ENCODE measurements at places on chromosomes 16 and 17.

GRCh38 chr16:49484451-49484849 lies 110.8 kb downstream of the C16orf78 start:
- DNase-seq, result no peak

DNA sequence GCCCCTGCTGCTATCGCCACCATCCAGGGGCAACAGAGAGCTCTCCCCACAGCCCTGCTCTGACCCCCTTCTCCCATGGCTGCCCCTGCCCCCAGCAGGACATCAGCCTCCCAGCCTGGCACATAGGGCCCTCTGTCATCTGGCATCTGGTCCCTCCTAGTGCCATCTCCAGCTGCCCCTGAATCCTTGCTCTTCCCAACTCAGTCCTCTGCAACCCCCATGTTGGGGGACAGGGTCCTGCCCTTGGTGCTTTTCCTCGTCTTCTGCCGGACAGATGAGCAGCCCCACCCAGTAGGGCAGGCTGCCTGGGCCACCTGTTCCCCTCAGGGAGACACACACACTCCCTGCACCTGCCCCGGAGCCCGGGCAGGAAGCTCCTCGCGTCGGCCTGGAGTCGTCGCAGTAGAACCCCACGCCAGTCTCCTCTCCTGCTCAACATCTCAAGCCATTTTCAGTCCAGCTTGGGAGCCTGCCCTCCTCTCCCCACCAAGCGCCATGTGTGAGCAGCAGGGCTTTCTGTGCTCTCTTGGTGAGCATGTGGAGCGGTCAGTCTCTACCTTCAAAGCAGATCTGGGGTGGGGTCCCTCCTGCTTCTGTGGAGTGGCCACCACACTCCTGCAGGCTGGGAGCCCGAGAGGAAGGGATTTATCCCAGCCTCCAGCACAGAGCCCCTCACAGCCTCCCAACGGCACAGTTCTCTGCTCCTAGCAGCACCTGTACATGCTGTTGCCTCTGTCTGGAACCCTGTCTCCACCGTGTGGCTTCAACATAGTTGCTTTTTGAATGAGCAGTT lies 28.2 kb downstream of the TNFRSF13B start:
- no peak for DNase-seq

- no peak for DNase-seq
These were observed 27.8 kb upstream of the ITGA3 start for GRCh38 chr17:50027881-50028735.

DNA sequence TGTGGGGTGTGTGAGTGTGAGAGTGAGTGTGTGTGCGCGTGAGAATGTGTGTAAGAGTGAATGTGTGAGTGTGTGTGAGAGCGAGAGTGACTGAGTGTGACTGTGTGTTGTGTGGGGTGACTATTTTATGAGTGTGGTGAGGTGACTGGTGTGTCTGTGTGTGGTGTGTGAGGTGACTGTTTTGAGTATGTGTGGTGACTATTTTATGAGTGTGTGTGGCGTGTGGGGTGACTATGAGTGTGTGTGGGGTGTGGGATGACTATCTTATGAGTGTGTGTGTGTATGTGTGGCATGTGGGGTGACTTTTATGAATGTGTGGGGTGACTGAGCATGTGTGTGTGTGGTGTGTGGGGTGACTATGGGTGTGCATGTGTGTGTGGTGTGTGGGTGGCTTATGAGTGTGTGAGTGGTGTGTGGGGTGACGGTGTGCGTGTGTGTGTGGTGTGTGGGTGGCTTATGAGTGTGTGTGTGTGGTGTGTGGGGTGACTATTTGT lies 152.9 kb upstream of the PLCG2 start:
- no peak for DNase-seq

GRCh38 chr17:6437466-6437865 lies 2.5 kb upstream of the AIPL1 start:
- peak; percentile 6 for DNase-seq

DNA sequence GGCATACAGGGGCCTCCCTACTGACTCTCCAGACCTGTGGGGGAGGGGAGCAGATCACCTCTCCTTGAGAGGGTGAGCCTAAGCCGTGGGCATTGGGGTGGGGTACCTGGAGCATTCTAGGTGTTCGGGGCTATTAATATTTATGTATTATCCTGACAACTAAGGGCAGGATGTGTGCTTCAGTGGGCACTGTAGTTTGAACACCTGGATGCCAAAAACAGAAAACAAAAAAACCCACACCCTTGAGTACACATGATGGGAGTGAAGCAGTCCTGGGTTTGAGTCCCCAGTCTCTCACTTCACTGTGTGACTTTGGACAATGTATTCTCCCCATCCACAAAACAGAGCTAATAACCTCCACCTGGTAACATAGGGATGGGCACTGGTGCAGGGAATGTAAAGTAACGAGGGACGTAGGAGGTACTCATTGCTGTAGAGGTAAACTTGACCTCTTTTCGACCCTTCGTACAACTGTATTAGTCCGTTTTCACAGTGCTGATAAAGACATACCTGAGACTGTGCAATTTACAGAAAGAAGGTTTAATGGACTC lies 257.8 kb downstream of the CPPED1 start:
- DNase-seq, result no peak

GRCh38 chr16:80846680-80847079 lies 42.3 kb upstream of the CDYL2 start:
- DNase-seq, result no peak

DNA sequence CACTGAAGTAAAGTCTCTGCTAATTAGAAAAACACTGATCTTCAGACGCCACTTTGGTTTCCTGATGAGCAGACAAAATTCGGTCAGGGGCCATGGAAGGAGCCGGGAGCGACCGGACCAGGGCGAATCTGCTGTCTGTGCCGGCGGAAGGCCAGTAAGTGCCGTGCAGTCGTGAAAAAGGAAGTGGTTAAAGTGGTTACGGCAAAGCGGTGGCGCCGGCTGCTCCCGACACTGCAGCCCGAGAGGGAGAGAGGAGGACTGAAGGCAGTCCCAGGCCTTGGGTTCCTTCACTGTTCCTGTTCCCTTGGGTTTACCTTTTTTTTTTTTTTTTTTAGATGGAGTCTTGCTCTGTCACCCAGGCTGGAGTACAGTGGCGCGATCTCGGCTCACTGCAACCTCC lies 17.3 kb upstream of the HEXD start:
- no peak for DNase-seq

GRCh38 chr17:44926821-44927525 lies 11.7 kb upstream of the GFAP start:
- no peak for DNase-seq

GRCh38 chr17:378068-378467 lies 25.5 kb upstream of the RPH3AL start:
- no peak for DNase-seq

GRCh38 chr16:65809627-65810026 lies 556.9 kb upstream of the CDH5 start:
- no peak for DNase-seq

DNA sequence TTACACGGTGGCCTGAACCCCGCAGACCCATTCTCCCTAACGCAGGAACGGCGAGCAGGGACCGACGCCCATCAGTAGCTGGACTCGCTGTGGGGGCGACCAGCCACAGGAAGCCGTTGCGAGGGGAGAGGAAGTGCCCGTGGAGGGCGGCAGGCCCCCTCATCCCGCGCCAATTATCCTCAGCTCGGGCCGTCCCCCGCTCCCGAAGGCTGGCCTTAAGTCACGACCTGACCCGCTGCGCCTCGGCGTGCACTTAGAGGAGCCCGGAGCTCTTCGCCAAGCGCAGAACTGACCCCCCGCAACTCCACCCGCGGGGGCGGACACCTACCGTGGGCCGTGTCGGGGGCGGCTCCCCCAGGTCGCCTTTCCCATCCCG lies 401 bp downstream of the ARL16 start:
- no peak for DNase-seq

DNA sequence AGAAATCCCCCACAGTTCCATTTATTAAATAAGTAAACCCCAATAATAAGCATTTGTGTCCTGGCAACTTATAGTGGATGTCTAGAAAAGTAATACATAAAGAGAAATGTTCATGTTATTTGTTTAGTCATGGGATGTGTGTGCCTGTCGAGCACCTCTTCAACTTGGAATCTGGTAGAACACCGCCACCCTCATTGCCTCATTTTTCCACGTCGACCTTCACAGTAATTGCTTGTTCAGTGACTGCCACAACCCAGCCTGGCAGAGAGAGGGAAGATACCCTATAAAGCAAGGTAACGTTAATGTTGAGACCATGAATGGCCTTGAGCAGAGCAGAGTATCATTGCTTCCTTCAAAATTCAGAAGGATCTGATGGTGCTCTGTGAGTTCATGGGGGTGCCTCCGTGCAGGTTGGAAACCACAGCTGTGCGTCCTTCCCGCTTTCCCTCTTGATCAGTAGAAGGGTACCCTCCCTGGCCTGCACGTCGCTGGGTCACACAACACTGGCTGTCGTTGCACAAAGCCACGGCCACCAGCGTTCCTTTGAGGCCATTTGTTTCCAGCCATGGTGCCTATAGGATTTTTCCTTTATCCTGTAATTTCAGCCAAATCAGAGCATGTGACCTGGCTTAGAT lies 3.7 kb upstream of the DNASE1 start:
- no peak for DNase-seq

DNA sequence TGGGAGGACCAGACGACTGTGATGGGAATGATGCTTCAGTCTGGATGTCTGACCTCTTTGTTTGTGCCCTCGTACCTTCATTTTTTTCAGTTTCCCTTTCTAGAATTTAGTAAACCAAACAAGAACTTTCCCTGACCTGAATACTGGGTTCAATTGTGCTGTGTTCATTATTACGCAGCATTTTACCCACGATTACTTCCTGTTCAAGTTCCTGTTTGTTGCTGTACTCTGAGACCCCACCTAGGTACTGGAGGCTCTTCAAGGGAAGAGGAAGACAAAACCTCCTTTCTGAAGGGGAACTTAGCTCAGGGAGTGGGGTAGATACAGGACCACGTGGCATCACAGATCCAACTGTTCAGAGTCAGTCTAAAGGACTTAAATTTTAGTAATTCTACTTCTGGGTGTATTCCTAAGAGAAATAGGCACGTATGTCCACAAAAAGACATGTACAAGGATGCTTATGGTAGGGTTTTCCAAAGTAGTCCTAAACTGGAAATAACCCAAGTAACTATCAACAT lies 9.2 kb upstream of the PRKCB start:
- DNase-seq, result no peak

- no peak for DNase-seq
These were observed 21.6 kb upstream of the METRNL start for GRCh38 chr17:83057793-83058265.

DNA sequence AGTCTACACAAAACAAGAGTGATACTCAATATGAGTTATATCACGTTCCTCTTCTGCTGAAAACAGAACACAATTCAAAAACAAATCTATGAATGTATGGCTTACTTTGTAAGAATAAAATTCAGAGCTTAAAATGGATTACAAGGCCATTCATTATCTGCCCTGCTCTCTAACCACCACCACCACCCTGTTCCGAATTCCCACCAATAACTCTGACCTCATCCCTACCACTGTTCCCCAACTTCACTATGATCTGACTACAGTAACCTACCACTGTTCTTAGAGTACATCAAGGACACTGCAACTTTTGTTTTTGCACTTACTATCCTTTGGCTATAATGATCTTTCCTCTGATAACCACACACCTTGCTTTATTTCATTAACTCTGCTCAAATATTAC lies 21.3 kb downstream of the FBXL20 start:
- DNase-seq, result no peak

DNA sequence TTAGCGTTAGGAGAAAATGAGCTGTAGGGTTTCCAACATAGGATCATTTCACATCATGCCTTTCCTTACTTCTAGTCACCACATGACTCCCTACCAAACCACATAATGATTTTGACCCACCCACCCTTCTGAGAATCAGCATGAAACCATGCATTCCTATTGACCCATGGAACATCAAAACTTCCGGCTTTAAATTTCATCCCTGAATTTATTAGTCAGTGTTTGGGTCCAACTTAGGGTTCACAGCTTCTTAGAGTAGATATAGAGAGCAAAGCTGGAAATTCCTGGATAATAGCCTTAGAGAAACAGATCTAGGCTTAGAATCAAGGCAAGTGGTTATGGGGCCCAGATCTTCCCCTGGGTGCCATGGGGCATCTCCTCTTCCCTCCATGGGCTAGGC lies 162.6 kb downstream of the TOX3 start:
- DNase-seq, result no peak

DNA sequence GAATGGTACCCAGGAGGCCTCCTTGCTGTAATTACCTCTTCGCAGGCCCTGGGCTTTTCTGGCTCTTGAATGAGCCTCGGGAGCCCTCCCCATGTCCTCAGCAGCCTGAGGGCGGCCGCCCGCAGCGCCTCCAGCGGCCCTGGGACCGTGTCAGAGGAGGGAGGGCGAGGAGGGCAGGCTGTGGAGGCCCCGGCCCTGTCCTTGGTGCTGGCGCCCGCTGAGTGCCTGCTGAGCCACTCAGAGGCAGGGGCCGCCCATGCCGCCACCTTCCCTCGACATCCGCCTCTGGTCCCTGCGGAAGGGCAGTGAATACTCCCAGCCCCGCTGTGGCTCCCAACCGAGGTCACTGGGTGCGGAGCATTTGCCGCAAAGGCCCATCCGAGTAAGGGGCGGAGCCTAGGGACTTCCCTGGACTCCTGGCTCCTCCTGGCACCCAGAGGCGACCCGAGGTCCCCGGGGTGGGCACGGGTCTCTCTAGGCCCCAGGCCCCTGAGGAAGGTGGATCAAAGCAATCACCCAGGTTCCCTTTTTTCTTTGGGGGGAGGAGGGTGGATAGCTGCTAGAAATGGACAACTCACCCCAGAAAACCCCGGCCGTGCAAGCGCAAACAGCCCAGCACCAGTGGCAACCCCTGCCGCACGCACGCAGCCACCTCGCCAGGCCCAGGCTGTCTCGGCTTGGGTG lies 2.8 kb downstream of the RBFOX3 start:
- no peak for DNase-seq

DNA sequence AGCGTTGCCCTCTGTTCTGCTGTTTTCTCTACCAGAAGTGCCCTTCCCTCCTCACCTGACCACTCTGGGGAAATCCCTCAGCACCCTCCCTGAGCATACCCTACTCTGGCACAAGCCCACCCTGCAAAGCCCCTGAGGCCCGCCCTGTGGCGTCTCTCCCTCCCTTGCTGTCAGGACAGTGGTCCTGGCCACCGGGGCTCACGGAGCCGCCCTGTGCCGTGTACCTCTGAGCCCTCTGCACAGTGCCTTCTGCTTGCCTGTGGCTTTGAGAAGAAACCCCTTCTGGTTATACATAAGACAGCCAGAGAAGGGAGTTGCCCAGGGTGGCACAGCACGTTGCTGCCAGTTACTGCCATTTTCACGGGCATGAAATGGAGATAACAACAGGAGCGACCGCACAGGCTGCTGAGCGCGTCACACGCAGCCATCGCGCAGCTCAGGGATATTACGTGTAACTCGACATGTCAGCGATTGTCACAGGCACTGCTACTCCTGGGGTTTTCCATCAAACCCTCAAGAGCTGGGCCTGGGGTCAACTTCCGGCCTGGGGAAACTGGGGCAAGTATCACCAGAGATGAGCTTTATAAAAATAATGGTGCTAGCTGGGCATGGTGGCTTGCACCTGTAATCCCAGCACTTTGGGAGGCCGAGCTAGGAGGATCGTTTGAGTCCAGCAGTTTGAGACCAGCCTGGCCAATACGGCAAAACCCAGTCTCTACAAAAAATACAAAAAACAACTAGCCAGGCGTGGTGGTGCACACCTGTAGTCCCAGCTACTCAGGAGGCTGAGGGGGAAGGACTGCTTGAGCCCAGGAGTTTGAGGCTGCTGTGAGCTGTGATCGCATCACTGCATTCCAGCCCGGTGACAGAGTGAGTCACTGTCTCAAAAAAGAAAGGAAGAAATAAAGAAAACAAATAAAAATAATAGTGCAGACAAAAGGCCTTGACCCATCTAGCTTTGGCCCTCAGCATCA lies 14.8 kb downstream of the SCGB1C2 start:
- no peak for DNase-seq

GRCh38 chr17:76868176-76868668 lies at the start of gene MGAT5B:
TSS of gene MGAT5B (plus strand) at chr17:76868404. CDS start at chr17:76869030, 626 bp downstream.
- DNase-seq, result peak; percentile 63

Data from NCI-H187 (cell line).